ENCODE measurements at places on chromosomes 7 and 10.

- DNase-seq: peak; percentile 70
These were observed at the start of gene SPAG6 for GRCh38 chr10:22345301-22346095. SPAG6 (plus strand) TSS chr10:22345496; CDS start chr10:22345612, 116 bp downstream.

GRCh38 chr10:37992083-37992482 is 15.6 kb upstream of the ZNF25 start:
- no peak for DNase-seq

GRCh38 chr7:69457595-69458504 is 140.4 kb upstream of the AUTS2 start:
- peak; percentile 59 for DNase-seq

DNA sequence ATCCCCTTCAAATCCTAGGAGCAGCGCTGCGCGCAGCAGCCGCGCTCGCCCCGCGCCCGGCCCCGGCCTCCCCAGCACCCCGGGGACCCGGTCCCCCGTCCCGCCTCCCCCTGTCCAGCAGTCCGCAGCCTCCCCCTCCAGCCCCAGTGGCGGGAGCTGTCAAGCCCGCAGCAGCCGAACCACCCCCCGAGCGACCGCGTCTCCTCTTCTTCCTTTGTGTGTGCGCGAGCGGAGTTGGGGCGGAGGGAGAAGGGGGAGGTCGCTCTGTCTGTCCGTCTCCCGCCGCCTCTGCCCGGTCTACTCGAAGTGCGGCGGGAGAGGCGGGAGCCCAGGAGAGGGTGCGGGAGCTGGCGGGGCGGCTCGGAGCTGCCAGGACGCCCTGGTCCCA is 375 bp upstream of the CHN2 start:
- DNase-seq: no peak

DNA sequence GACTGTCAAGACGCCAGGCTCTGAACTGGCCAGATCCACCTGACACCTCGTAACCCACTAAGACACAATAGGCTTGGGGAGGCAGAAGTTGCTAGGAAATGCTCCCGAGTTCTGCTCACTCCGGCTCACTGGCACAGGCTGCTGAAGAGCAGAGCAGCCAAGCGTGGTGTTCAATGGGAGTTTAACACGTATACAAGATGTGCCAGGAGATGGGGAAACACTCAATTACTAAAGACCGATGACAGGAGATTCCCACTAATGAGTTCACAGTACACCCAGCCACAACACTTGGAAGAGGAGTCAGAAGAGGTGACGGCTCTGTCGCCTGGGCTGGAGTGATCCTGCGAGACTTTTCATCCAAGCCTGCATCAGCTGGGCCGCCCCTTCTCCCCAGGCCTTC is 303.4 kb downstream of the GFRA1 start:
- DNase-seq: peak; percentile 72

DNA sequence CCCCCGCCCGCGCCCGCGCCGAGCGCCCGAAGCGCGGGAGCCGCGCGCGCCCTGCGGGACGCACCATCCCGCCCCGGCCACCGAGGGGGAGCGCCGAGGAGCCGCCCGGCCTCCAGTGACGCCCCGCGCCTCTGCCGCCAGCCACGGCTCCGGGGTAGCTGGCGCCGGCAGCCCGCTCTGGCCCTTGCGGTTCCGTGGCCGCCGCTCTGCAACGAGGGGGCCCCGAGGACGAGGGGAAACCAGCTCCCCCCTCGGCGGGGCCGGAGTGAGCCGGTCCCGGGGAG is at the start of gene PAXIP1:
PAXIP1 (minus strand) TSS at position 33 of the 284 bp plus-strand sequence. CDS start 195 bp downstream, outside the sequence.
- no peak for DNase-seq

DNA sequence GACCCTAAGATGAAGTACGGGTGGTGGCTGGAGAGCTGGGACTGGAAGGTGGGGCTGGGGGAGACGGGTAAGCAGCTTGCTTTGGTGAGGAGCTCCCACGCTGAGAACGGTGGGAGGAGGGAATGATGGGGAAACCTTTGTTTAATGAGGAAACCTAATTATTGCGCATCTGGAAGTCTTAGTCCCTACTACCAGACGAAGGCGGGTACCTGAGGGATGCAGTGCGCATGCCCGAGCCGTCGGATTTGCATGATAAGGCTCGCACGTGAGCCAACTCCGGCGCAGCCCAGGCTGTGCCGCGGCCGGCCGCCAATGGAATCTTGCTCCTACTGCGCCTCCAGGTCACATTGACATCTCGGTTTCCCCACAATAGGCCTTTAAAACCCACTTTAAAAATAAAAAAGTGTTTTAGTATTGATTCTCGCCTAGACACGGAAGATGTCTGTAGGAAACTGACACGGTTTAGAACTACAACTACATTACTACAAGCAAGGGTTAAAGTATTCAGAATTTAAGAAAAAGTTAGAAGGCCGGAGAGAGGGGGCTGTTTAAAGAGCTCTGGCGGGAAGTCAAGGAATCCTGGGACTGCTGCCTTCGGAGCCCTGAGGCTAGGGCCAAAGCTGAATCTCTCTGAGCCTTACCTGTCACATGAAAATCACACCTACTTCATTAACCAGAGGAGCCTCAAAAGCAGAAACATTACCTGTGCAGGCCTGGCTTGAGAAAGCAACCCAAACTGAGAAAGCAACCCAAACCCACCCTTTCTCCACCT is 12.1 kb upstream of the DLX6 start:
- no peak for DNase-seq

DNA sequence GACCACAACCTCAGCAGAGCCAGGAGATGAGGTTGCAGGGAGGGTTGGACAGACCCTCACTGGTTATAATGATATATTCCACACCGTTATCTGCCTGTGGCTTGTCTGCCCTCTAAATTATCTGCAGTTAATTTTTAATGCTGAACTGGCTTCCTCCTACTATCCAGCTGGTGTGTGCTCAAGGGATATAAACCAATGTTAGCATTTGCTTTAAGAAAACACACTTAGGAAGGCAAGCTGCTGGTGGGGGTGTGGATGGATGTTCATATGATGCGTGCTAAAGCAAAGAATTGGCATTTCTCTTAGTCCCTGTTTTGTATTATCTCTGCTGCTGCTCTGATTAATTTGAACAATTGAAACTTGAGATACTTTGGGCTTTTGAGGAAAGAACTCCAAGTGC is 132.2 kb upstream of the NPVF start:
- DNase-seq: peak; percentile 65

DNA sequence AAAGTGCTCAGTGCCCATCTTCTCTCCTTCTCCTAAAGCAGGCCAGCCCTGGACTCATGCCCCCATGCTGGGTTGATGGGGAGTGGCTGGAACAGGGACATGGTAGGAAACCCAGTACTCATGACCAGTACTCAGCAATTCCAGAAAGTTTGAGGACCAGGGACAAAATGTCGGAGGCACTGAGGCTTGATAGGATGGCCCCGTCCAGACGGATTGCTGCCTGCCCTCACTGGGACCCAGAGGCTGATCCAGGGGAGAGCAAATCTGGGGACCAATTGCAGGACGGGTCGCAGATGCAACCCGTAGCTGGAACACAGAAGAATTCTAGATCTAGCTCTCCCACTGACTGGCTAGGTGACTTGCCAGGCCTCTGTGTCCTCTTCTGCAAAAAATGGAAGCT is 5.1 kb downstream of the ZCCHC24 start:
- no peak for DNase-seq

- DNase-seq: no peak
These were observed 45.6 kb downstream of the CACNA2D1 start for GRCh38 chr7:82397879-82398524.

DNA sequence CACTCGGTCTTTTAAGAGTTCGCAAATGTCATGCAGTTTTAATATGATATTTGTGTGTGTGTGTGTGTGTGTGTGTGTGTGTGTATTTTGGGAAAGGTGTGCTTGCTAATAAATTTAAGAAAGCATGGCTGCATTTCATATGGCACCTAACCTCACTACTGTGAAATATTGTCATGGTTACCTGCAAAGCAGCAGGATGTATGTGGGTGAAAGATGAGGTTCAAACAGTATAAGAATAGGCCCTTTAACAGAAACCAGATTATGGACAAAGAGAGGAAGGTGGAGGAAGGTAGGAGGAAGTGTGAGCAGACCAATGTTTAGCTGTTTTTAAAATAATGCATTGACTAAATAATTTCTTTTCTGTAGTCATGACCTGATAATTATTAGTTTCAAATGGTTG is 73.5 kb upstream of the CACNA2D1 start:
- no peak for DNase-seq

GRCh38 chr10:110134917-110135316 is 72.5 kb upstream of the MXI1 start:
- no peak for DNase-seq

DNA sequence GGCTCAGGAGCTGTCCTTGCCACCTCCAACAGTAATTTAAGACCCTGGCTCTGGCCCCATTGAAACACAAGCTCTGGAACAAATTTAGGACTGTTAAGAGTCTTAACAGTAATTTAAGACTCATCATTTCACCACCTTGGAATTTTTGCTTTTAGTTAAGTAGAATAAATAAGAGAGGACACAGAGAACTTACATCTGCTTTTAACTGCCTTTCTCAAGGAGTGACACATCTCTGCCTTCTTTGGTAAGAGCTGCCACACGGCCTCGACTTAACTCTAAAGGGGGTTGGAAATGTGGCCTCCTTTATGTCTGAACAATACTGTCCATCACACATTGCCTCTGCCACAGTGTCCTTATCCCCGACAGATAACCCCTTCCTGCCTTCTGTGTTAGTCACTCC is 77.9 kb downstream of the HERPUD2 start:
- no peak for DNase-seq

GRCh38 chr10:99775850-99776249 is 6.6 kb upstream of the ABCC2 start:
- no peak for DNase-seq

- no peak for DNase-seq
These were observed 57.5 kb downstream of the CAMK2B start for GRCh38 chr7:44267719-44268421.

- DNase-seq: peak; percentile 18
These were observed at the start of gene MICALL2 for GRCh38 chr7:1458683-1459511. MICALL2 (minus strand) TSS chr7:1459470; CDS start chr7:1459326, 144 bp downstream.
